ENCODE measurements at places on chromosomes 5 and 9. TPM values are rescaled to one million over a fixed set of nuclear protein-coding genes. Genes with fewer than 3 reads are reported as not detected.

The PCDHGB2 gene
- total RNA-seq = 2.1 TPM

The STPG3 gene
- total RNA-seq = not detected

The PCDHGC4 gene
- 2.7 TPM for total RNA-seq

The IL5 gene
- not detected for total RNA-seq

The GPR151 gene
- not detected for total RNA-seq

The SLC4A9 gene
- total RNA-seq = 0.82 TPM

The PDE4D gene
- 302 TPM for total RNA-seq

The PSAT1 gene
- total RNA-seq = 2.3 TPM

The NEUROG1 gene
- not detected for total RNA-seq

The CMYA5 gene
- 3.4 TPM for total RNA-seq

The FCN1 gene
- 0.41 TPM for total RNA-seq

The CDC23 gene
- 15.0 TPM for total RNA-seq

The MARCHF3 gene
- 21.3 TPM for total RNA-seq

The SPATA31C1 gene
- not detected for total RNA-seq

The CBY3 gene
- not detected for total RNA-seq

The SPINK5 gene
- 7.1 TPM for total RNA-seq

The SLCO4C1 gene
- 1.1 TPM for total RNA-seq

The SLC34A1 gene
- 0.55 TPM for total RNA-seq

Data from transverse colon (tissue), 4 donors.